ENCODE measurements at places on chromosomes 1 and 21. TPM values are rescaled to one million over a fixed set of nuclear protein-coding genes. Genes with fewer than 3 reads are reported as not detected.

RBM11 gene
- total RNA-seq, result not detected

CFAP141 gene
- total RNA-seq, result not detected

LENEP gene
- total RNA-seq, result not detected

SYNJ1 gene
- total RNA-seq, result 5.6 TPM

LRRC8B gene
- total RNA-seq, result 2.6 TPM

LCE3A gene
- not detected for total RNA-seq

RGSL1 gene
- not detected for total RNA-seq

VASH2 gene
- not detected for total RNA-seq

PEX14 gene
- total RNA-seq, result 15.1 TPM

PWP2 gene
- total RNA-seq, result 7.8 TPM

RCSD1 gene
- 0.81 TPM for total RNA-seq

SPRR1B gene
- total RNA-seq, result not detected

RRP1B gene
- total RNA-seq, result 16.8 TPM

STIL gene
- 4.9 TPM for total RNA-seq

CYP4X1 gene
- total RNA-seq, result 16.0 TPM

KRTAP10-11 gene
- total RNA-seq, result not detected

FMOD gene
- 39.9 TPM for total RNA-seq

PPM1J gene
- 0.90 TPM for total RNA-seq

ERG gene
- total RNA-seq, result 1.1 TPM

TFF3 gene
- not detected for total RNA-seq

MYOC gene
- total RNA-seq, result not detected

HPCA gene
- total RNA-seq, result not detected

CEP170 gene
- total RNA-seq, result 41.0 TPM

TRIM67 gene
- not detected for total RNA-seq

LCE2A gene
- total RNA-seq, result not detected

FAM151A gene
- total RNA-seq, result not detected

KLF17 gene
- 0.16 TPM for total RNA-seq

AMY2A gene
- total RNA-seq, result not detected

DNAI4 gene
- total RNA-seq, result 1.5 TPM

ZNF593OS gene
- not detected for total RNA-seq

ALPL gene
- total RNA-seq, result 11.3 TPM

C1orf141 gene
- total RNA-seq, result not detected

ANXA9 gene
- total RNA-seq, result not detected

F5 gene
- not detected for total RNA-seq

RCC1 gene
- 22.6 TPM for total RNA-seq

FLG2 gene
- not detected for total RNA-seq

PTGFR gene
- total RNA-seq, result 0.32 TPM

INSRR gene
- not detected for total RNA-seq

HCN3 gene
- under 0.01 TPM for total RNA-seq

MARCKSL1 gene
- total RNA-seq, result 400 TPM

ESRRG gene
- total RNA-seq, result not detected

PRKCZ gene
- 2.1 TPM for total RNA-seq

SPRR2E gene
- total RNA-seq, result not detected

TDRKH gene
- total RNA-seq, result 1.8 TPM

UBE4B gene
- total RNA-seq, result 24.9 TPM

CEP350 gene
- 26.0 TPM for total RNA-seq

TENT5C gene
- total RNA-seq, result 0.54 TPM

LCE6A gene
- not detected for total RNA-seq

A3GALT2 gene
- total RNA-seq, result not detected

KCNJ9 gene
- not detected for total RNA-seq

SPATA45 gene
- total RNA-seq, result not detected

CD48 gene
- not detected for total RNA-seq

CRNN gene
- total RNA-seq, result not detected

KPRP gene
- not detected for total RNA-seq

SELE gene
- not detected for total RNA-seq

CDK18 gene
- total RNA-seq, result 2.5 TPM

CCDC185 gene
- not detected for total RNA-seq

CD101 gene
- 0.54 TPM for total RNA-seq

Data from cardiac atrium fibroblast (primary cell).